ENCODE measurements at places on chromosomes 16 and 17.

DNA sequence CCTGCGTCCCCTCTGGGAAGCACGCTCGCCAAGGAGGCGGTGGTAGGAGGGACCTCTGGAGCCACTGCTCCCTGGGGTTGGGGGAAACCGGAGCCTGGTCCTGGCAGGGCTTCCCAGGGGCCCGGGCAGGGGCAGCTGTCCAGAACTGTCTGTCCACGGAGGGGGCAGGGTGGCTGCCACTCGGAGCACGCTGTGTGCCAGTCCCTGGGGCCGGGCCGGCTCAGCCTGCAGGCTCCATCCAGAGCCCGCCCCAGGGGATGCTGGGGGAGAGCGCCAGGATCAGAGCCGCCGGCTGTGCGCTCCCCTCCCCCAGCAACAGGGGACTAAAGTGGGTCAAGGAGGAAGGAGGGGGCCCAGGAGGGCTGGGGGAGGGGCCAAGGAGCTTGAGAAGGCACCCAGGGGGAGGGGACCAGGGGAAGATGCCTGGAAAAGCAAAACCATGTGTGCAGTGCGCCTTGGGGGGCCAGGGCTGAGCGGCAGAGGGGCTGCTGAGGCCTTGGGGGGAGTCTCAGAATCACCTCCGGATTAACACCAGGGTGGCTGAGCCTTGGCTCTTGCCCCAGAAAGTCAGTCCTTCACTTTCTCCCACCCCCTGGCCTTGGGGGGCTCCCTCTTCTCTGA lies 21.3 kb downstream of the ZNF423 start:
- DNase-seq = no peak

DNA sequence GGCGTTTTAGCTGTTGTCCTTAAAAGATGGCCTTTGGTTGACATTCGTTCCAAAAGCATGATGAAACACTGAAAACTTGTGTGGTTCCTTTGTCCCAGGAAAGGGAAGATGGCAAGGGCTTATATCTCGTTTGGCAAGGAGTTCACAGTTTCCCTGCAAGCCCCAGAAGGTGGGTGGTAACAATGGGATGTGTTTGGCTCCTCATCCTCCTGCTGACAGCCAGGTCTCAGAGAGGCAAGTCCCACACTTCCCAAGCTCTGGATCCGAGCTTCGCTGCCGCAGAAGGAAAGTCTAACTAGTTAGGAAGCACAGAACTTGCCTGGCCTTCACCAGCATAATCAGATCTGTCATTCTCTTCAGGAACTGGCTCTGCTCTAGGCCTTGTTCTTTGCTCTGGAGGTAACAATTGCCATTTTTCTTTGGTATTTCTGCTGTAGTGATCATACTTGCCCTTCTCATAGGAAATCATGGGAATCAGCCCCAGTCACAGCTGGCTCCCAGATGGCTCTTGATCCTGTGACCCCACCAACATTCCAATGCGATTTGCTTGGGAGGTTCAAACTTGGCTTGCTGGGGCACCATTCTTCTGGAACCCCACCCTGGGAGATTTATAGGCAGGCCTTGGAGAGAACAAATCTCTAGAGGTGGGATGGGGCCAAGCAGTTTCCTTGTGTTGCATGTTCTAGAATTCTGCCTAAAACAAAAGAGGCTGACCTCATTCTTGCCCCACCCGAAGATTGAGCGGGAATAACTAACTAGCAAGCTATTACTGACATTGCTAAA lies 17.9 kb downstream of the KPNA2 start:
- no peak for DNase-seq

- peak; percentile 21 for DNase-seq
Observed at GRCh38 chr17:8894673-8895578, 27.5 kb upstream of the PIK3R6 start.

- DNase-seq = no peak
Observed at GRCh38 chr17:80848449-80849102, 143.1 kb upstream of the CHMP6 start.

- DNase-seq = no peak
Observed at GRCh38 chr16:87297918-87298631, 19.1 kb downstream of the C16orf95 start.

DNA sequence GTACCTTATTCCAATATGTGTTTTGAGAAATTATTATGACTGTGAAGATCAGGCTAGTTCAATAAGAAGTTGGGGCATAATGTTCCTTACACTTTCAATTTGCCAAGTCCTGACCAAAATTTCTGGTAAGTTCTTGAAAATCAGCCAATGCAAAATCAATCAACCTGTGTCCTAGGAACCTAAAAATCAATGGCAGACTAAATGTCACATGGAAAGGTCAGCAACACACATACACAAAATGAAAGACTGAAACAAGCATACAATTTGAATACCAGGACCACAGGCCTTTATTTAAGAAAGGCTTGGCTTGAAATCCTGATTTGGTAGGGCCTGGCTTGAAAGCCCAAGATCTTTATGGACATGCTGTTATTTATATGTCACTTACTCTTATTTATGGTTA lies 155.5 kb upstream of the ZKSCAN2 start:
- DNase-seq = no peak

DNA sequence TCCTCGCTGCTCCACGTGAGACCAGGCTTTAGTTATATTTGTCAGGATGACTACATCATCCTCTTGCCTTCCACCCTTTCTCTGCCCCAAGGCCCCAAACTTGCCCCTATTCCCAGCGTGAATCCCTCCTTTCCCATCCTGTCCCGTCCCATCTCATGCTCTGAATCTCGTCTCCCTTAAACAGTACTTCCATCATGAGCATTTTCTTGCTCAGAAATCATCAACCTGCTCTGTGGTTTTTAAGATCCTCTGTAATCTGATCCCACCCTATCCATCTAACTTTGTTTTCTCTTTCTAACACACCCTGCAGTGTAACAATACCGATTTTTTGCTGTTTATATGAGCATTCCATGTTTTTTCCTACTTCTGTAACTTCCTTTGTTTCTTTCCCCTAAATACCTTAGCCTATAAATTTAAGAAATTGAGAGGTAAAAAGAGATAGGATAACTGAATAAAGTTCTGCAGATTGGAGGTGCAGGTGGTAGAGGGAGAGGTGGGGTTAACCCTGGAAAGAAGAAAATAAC lies 39.7 kb downstream of the MRTFB start:
- no peak for DNase-seq

DNA sequence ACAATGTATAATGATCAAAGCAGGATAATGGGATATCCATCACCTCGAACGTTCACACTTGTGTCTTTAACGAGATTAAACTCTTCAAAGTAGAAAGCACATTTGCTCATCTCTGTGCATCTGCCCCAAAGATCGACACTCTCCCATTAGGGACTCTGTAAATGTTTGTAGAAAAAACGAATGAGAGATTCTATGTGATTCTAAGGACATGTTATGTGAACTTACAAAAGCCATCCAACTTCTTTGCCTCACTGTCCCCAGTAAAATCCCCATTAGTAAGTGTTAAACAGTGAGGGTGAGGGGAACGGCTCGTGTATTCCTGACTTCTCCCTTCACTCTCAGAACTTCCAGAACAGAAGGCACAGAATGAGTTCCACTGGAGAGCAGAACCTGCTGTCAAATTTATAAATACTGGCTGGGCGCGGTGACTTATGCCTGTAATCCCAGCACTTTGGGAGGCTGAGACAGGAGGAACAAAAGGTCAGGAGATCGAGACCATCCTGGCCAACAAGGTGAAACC lies 134.1 kb downstream of the WSCD1 start:
- no peak for DNase-seq

GRCh38 chr16:23131931-23132621 lies 17.2 kb downstream of the USP31 start:
- DNase-seq = no peak

GRCh38 chr17:20059728-20060188 lies 50.6 kb downstream of the SPECC1 start:
- DNase-seq = peak; percentile 19

DNA sequence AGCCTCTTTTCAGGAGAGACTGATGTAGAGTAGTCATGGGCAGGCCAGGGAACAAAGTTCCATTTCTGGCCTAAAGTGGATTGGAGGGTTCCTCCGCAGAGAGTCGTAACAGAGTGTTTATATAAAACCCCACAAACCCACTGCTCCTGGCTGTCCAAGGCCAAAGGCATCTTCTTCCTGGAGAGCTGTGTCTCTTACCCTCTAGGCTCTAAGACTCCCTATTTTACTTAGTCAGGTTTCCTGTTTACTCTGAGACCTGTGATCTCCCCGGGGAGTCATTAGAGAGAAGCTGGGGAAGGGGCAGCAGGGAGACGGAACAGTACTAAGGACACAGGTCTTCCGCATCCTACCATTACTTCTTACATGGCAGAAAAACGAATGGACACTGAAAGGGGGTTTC lies 69.5 kb downstream of the HIC1 start:
- DNase-seq = no peak

DNA sequence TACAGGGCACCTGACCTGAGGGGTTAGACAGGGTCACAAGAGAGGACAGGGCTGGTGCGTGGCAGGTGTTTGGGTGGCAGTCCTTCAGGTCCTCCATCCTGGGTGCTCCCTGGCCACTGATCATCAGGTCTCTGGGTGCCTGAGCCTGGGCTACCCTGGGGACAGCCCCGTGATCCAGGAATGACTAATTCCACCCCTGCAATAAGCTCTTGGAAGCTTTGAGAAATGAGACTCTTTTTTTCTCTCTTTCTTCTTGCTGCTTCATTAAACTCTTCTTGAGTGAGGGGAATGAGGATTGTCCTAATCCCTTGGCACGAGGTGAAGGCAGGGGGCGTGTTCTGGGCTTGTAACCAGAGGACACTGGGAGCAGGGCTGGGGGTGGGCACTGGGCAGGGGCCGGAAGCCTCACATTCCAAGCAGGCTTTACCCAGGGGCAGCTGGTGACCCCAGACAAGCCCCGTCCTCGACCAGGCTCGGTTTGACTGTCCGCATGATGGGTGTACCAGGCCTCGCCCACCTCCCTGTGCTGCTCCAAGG lies 21.4 kb upstream of the SPNS2 start:
- no peak for DNase-seq

GRCh38 chr17:49997773-49998703 lies 3.0 kb upstream of the DLX3 start:
- DNase-seq = peak; percentile 94

DNA sequence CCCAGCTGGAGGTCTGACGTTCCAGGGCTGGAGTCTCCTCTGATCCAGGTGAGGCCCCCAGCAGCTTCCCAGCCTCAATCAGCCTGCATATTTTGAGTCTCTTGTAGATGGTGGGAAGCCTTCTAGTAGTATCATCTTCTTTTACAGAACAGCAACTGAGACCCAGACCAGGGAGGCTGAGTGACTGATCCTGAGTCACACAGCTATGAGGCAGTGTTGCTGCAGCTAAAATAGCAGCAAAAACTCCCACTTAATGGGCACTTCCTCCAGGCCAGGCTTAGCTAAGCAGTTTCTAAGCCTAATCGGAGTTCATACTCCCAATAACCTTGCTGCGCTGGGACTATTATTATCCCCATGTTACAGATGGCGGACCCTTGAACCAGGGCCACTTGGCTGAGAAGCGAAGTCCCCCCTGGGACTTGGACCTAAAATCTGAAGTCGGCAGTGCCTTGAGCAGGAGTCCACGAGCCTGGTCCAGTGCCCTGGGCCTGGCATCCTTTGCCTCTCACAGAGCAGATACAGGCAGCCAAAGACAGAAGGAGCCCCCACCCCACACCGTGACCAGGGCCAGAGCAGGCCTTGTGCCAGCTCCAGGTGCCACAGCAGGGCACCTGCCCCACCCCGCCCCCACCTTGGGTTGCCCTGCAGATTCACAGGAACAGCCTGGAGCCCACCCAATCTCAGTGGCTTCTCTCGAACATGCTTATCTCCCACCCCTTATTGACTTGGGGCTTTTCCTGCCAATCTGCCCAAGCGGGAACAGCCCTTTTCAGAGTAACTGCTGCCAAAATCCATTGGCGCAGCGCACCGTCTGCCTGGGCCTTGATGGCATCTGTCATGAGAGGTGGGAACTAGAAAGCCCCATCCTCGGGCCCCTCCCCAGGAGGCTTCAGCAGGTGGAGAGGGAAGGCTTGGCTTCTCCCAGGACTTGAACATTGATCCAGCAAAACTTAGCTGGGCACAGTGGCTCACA lies 65.1 kb downstream of the SOCS1 start:
- DNase-seq = no peak

DNA sequence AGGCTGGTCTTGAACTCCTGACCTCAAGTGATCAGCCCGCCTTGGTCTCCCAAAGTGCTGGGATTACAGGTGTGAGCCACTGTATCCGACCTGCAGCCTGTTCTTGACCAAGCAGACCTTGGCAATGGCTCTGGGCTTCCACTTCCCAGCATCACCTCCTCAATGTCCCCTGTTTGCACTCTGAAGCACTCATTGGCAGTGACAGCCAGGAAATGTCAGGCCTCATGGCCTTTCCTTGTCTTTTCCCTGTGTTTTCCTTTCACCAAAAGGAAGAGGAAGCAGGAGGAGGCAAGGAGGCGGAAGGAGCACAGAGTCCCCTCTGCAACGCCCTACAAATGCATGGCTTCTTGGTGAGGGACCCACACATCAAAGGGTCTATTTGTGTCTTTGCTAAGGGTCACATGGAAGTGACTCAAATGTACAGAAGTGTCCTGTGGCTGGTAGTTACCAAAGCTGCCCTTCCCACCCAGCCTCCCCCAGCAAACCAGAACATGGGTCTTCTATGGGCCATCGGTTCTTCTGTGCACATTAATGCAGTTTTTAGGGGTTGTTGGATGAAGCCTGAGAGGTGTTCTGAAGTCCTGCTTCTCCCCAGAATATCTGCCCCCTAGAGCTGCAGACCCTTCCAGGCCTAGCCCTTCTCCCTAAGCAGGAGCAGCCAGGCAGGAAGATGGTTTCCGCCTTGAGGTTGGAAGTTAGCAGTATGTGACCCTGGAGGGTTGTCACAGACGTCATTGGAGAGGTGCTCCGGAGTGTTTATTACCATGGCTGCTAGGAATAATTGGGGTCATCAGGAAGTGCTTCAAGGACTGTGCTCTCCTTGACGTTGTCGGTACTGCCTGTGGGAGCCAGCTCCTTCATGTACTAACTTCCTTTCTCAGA lies 60.8 kb downstream of the WIPI1 start:
- DNase-seq = no peak

DNA sequence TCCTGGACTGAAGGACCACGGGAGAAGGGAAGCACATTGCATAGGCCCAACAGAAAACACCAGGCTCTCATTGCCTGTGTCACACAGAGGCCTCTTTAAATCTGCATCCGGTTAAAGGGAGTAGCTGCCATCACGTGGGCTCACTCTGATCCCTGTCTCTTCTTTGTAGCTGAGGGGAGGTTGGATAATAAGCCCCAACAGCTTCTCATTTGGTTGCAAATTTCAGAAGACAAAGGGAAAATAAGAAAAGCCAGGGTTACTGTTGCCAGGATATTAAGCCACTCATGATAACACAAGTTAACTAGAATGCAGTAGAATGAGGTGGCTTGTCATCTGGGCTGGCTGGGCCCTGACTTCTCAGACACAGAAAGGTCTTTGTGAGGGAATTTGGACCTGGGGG lies 325.1 kb upstream of the ERCC4 start:
- peak; percentile 40 for DNase-seq

DNA sequence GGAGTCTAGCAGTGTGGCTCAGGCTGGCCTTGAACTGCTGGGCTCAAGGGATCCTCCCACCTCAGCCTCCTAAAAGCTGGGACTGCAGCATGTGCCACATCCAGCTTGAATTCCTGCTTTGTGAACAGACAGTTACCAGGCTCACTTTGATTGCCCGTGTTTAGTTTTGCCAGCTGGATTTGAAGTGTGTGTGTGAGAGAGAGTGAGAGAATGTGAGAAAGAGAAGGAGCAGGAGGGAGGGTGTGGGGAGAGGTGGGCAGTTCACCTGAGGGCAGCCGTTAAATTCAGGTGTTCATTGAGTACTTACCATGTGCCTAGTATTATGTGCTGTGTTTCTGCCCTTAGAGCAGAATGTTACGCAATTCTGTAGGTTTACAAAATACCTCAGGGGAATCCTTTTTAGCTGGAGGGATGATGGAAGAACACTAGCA lies 4.7 kb downstream of the DUSP14 start:
- no peak for DNase-seq
